ENCODE measurements at places on chromosomes 2 and 18.

GRCh38 chr2:74499267-74499939, at the start of gene LBX2:
Gene LBX2 (minus strand): TSS chr2:74499603. CDS start chr2:74499537, 66 bp downstream.
- peak; percentile 28 for DNase-seq

DNA sequence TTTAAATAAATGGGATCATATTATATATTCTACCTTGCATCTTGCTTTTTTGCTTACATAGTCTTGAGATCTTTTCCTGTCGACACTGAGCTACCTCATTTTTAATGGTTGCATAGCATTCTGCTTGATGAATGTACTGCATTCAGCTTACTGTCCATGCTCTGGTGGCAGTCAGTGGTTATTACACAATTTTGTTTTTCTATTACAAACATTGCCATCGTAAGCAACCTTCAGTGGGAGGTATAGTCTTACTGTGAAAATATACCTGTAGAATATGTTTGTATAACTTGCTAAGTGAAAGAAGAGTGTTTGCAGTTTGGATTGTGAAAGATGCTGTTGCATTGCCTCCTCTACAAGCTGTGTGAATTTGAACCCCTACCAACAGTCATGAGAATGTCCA, 43.4 kb downstream of the UBXN4 start:
- peak; percentile 49 for DNase-seq

DNA sequence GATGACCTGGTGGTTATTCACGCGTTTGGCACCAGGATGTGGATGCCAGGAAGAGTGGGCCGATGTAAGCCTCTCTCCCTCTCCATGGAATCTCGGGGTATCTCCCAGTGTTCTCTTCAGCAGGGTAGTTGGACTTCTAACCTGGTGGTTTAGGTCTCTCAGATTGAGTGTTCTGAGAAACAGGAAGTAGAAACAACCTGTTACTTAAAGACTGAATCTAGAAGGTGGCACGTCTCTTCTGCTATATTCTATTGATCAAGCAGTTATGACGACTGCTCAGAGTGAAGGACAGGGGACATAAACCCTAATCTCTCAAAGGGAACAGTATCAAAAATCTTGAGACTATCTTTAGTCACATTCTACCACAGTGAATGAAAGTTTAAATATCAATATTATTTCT, 918.7 kb upstream of the PIK3C3 start:
- no peak for DNase-seq

DNA sequence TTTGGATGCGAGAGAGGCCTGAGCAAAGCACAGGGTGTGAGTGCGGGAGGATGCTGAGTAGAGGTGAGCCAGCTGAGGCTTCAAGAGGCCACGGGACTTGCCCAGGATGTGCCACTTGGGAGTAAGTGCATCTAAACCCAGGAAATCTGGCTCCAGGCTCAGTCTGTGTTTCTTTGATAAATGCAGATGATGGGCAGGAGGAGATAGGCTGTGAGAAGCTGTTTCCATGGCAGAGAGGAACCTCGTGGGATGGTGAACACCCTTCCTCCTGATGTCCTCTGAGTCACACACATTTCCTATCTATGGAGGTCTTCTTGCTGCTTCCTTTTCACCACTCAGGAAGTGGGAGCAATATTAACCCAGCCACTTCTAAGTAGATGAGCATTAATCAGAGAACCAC, 38.4 kb upstream of the CELF4 start:
- DNase-seq: no peak

DNA sequence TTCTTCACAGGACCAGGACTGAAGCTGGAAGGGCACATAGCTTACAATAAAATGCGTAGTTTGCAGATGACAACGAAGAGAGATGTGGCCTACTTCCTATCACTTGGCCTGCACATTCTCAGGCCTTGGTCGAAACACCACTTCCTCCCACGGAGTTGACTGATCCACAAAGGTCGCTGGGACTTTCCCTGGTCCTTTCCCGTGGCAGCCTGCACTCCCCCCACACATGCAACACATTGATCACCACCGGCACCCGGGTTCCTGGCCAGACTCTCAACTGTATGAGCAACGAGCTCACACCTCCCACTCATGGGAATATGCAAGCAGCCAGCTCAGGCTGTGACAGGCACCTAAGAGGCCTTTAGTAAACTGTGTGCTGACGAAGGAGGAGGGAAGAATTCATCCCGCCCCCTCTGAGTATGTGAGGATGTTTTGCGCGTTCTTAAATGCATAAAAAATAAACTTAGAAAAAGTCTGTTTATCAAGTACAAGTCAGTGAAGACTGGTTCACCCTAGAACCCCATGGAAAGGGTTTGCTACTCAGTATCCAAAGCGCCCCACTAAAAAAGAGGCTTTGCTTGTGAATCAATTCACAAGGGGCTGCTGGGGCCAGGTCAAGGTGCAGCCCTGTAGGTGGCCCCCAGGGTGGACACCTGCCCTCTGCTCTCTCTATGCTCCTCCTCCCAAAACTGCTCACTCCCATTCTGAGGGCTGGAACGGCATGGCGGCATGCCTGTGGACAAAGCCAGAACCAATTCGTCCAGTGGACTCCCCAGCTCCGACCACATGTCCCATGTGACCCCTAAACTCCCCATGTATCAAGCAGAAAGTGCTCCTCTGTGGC, 154.3 kb downstream of the EIPR1 start:
- DNase-seq: peak; percentile 55

DNA sequence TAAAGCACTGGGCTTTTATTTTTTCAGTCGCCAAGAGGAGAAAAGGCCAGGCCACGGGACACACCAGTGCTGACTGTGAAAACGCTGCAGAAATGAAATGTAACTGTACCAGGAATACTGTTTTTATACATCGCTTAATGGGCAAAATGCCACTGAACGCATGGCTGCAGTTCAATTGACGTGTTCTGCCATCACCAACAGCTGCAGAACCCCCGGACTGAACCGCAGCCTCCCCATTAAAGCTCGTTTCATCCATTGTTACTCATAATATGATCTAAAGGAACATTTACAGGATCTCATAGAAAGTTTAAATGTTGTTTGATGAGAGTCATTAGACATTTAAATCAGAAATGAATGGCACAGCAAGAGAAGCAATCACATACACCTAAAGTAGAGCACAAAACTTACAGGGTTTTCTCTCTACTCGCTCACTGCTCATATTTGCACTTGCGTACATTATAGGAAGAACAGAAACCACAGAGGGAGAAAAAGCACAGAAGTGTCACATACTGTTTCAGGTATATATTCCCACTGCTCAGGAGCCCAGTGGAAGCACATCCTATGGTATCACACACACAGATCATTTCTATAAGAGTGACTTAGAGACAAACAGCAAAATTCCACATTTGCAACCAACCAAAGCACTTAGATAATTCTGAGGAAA, 35.3 kb downstream of the TCF4 start:
- DNase-seq: peak; percentile 37

GRCh38 chr18:27582760-27583412, 397.8 kb upstream of the CHST9 start:
- DNase-seq: peak; percentile 76

GRCh38 chr2:112836163-112836560, 417 bp downstream of the IL1B start:
- DNase-seq: no peak

DNA sequence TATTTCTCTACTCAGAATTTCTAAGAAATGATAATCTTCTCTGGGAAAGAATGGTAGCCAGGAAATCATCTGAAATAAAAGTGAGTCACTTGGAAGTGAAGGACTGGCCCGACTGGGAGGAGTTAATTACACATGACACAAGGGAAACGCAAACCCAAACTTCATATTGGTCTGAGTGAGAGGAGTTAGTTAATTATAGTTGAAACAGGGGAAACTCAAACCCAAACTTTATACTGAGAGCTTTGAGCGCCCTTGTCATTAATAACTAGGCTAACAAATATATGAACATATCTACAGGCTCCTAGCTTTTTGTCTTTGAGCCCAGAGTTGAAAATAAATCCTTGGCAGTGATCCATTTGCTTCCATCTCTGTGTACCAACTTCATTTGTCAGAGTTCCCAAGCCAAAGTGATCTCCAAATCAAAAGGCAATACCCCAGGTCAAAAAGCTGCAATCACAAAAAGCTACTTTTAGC, 187.8 kb upstream of the COL3A1 start:
- DNase-seq: peak; percentile 91

GRCh38 chr2:238893349-238894000, 45.6 kb downstream of the TWIST2 start:
- DNase-seq: no peak

GRCh38 chr18:47115205-47115604, 35.1 kb downstream of the HDHD2 start:
- DNase-seq: no peak
